ENCODE measurements at places on chromosomes 16 and 17.

- DNase-seq: no peak
Measured at GRCh38 chr16:70482624-70483023, 28.2 kb downstream of the FCSK start.

DNA sequence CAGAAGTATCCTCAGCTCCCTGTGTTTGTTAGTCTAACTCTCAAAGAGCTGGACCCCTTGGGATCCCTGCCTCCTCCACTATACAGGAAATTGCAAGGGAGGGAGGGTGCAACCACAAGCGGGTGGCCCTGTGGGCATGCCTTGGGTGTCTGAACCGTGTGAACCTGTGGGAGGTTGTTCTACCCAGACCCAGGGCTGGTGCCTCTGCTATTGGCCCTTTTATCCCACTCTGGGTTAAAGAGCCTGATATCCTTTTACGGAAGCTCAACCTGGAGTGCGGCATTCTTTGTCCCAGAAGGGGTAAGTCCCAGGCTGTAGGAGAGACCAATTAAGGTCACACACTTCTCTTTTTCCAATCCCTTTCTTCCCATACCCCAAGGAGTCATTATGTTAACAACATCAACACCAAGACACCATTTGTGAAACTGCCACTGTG lies 53.4 kb downstream of the ARSG start:
- DNase-seq: no peak

- no peak for DNase-seq
Measured at GRCh38 chr16:75476817-75477216, 12.3 kb upstream of the TMEM170A start.

DNA sequence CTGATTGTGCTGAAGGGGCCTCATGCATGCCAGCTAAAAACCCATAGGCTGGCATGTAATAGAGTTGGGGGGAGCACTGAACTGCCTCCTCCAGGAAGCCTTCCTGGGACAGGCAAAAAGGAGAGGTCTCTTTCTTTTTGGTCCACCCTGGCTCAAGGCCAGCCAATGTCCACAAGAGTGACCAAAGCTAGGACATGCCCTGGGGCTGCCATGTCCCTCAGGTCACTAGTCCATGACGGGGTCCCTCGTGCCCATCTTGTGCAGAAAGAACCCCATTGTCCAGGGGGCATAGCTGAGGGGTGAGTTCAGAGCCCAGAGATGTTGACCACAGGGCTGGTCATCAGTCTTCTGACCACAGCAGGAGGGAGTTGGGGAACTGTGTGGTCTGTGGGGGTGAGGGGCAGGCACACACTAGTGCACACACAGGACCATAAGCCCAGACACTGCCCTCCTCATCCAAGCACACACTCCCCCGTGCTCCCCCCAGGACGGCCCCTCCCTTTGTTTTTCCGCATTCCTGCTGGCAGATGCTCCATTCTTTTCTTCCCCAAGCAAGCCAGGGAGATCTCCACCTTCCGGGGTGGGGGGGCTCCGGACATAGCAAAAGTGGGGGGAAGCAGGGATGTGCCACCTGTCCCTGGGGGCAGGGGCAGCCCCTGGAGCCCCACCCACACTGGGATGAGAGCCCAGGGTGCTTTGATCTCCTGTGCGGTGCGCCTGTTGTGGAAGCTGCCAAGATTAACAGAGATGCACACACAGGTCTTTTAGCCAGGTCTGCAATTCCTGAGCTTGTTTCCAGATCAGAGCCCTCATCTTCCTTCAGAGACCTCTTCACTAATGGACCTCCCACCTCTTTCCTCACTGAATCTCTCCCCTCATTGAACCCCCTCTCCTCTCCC lies 25.2 kb upstream of the PHB1 start:
- DNase-seq: no peak

DNA sequence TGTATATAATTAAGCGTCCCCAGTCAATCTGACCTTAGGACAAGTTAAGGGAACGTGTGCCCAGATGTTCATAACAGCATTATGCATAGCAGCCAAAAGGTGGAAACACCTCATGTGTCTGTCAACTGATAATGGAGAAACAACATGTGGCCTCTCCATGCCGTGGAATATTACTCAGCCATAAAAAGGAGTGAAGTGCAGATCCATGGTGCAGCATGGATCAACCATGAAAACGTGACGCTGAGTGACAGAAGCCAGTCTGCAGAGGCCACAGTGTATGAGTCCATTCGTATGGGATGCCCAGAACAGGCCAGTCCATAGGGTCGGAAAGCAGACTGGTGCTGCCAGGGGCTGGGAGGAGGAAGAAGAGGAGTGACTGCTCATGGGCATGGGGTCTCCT lies 161.0 kb upstream of the CIBAR2 start:
- DNase-seq: no peak

GRCh38 chr16:24138575-24138974 lies 117.6 kb upstream of the CACNG3 start:
- DNase-seq: no peak

DNA sequence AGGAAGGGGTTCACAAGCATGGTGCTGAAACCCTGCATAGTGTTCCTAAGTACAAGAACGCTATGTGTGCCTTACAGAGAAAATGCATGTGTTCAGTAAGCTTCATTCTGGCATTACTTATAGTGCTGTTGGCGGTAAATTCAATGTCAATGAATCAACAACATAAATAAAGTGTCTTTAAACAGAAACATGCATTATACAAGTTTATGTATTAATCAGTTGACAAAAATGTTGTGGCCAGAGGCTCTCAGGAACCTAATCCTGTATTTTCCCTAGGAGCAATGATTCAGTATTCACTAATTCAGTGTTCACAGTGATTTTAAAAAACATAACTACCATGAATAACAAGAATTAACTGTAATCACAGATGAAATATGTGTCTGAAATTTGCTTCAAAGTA lies 47.1 kb upstream of the MYOCD start:
- no peak for DNase-seq

DNA sequence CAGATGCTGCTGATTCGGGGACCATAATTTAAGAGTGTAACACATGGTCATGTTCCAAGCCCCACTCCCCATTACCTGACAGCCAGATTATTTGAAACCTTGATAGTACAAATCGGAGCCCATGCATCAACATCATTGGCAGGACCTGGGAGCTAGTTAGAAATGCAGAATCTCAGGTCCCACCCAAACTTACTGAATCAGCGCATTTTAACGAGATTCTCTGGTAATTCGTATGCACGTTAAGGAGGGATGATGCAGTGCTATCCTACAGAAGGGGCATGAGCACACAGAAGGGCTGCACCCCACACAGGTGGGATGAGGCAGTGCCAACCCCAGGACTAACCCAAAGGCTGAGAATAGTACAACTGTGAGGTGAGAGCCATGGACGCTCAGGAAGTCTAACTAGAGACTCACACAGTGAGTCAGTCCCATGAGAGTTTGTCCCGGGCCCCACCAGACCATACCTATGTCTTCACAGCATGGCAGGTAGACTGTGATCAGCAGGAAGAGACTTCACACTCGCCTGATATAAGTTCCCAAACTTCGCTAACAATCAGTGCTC lies 64.9 kb downstream of the ZNF18 start:
- no peak for DNase-seq

DNA sequence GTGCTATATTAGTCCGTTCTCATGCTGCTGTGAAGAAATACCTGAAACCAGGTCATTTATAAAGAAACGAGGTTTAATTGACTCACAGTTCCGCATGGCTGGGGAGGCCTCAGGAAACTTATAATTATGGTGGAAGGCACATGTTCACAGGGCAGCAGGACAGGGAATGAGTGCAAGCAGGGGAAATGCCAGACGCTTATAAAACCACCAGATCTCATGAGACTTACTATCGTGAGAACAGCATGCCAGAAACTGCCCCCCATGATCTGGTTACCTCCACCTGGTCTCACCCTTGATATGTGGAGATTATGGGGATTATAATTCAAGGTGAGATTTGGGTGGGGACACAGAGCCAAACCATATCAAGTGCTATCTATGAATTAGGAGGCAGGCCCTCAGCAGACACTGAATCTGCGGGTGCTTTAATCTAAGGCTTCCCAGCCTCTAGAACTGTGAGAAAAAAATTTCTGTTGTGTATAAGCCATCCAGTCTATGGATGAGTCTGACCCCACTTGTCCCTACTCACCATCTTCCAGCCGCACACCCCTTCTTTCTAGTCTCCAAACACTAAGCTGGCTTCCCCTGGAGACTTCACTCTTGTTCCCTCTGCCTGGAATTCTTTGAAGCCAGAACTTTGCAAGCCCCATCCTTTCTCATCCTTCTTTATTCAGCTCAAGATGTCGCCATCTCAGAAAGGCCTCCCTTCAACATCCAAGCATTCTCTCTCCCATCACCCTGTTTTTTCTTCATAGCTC lies 772 bp upstream of the NUP93 start:
- DNase-seq: peak; percentile 9

DNA sequence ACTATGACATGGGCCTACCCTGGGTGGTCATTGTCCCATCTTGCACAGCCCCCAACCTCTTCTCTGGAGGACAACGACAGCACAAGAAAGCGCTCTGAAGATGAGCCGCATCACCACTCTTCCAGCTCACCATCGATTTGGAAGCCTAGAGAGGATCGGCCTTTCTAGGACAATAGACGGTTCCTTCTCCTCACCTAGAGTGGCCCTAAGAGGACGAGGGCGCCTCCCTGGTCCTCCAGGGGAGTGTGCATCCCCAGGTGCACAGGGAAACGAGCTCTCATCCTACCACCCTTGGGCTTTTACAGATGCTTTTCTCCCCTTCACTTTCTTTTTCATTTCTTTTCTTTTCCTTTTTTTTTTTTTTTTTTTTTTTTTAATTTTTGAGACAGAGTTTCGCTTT lies 20.3 kb upstream of the SLC52A1 start:
- DNase-seq: no peak

DNA sequence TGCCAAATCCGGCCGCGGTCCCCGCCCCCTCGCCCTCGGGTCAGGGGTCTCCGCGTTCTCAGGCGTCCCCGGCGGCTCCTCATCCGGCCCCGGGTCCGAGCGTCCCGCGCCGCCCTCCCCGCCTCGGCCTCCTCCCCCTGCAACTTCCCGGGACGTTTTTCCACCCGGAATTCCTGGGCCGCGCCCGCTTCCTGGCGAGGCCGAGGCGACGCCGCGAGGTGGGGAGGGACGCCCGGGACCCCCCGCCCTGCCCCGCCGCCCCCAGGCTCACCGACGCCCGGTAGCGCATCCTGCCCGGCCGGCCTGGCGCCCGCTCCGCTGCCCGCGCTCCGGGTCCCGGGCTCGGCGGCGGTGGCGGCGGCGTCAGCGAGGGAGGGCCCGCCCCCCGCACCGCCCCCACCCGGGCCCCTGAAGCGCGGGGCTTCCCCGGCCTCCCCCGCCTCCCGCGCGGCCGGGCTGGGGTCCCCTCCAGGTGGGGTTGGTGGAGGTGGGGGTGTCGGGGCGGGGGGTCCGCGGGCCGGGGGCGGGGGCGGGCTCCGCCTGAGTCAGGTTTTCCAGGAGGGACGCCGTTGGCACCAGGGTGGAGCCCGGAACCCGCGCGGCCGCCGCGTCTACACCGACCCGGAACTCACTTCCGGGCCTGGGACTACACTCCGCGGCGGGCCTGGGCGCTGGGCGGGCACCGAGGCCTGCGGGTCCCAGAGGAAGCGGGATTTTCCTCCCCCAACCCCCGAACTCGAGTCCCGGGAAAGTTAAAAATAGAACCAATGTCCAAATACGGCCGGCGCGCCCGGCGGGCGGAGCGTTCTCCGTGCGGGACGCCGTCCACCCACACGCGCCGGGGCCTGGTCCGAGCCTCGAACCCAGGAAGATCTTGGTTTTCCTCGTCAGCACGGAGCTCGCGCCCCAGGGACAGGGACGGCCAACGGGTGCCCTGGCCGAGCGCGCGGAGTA lies 6.8 kb downstream of the MYO1C start:
- no peak for DNase-seq

DNA sequence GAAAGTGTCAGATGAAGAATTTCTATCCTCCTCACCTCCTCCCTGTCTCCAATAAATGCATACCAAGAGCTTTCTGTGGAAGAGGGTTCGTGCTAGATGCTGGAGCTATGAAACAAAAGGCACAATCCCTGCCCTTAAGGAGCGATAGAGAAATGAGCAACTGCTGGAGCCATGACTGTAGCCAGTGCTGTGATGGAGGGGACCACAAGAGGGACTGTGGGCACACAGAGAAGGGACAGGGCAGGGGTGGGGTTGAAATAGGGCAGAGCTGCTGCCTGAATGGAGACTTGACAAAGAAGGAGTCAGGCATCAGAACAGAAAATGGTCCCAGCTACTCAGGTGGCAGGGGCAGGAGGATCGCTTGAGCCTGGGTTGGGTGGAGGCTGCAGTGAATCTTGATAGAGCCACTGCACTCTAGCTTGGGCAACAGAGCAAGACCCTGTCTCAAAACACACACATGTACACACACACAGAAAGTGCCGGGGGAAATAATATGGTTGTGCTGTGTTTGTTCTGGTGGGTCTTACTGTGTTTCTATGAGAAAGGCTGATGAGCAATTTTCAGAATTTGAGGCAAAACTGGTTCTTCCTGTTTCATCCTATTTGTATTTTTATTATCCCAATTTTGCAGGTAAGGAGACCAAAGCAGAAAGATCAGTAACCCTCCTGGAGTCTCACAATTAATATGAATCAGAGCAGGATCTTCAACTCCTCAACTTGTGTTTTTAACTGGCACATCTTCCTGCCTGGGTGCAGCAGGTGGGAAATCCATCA lies 16.5 kb downstream of the TMEM98 start:
- DNase-seq: no peak

- DNase-seq: no peak
Measured at GRCh38 chr16:55515111-55515510, 6.2 kb downstream of the LPCAT2 start.

DNA sequence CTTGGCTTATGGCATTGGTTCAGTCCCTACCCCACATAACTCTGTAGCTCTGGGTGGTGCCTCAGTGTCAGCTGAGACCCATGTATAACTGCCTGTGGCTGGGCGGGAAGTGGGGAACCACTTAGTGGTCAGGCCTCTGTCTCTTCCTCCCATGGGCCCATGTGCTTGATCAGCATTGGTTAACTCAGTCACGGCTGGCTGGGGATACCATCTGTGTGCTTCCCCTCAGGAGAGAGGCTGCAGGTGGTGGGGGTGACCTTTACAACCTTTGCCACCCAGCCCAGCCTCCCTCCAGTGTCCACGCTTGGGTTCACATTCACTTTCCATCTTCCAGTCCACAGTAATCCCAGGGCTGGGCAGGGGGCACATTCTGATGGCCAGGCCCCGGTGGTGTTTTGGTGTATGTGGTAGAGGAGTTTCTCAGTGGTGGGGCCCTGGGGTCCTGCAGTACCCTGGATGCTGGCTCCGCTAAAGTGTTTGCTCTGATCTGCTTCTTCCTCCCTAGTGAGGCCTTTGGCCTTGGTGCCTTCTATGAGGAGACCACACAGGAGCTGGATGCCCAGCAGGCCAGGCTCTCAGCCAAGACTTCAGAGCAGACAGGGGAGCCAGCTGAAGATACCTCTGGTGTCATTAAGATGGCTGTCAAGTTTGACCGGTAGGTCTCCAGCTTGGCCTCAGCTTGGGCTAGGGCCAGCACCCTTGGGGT lies 10.2 kb upstream of the NFATC3 start:
- DNase-seq: no peak

DNA sequence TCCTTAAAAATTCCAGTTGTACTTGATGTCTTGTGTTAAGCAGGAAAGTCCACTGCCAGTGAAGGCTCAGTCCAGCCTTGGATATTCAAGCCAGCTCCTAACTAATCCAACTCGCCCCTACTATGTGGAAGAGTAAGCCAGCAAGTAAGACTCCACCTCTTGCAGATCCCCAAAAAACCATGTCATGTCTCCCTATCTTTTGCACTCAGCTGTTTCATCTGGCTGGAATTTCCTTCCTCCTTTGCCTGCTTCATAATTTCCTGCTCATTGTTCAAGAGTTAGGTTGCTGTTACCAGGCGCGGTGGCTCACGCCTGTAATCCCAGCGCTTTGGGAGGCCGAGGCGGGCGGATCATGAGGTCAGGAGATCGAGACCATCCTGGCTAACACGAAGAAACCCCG lies 37.8 kb downstream of the RBBP6 start:
- DNase-seq: no peak
